HT1080 (cell line): ENCODE measurements at places on chromosomes 5 and 9.

- DNase-seq: no peak
These were observed 13.1 kb upstream of the SERINC5 start for GRCh38 chr5:80268916-80269315.

GRCh38 chr5:18420711-18421110 is 786.5 kb downstream of the TAF11L14 start:
- DNase-seq: no peak

DNA sequence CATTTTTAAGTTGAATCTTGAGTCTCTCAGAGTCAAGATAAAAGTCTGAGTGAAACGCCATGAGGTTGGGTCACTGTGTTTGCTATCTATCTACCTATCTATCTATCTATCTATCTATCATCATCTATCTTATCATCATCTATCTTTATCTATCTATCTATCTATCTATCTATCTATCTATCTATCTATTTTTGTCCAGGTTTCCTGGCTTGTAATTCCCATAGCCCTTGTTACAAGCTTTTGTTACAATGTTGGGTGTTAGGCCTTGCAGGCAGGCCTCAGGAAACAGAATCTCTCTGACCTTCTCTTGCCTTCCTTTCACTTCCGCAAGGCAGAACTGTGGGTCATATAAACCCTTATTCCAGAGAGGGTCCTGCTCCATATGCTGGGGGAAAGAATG is 12.6 kb upstream of the KIAA1958 start:
- DNase-seq: no peak

DNA sequence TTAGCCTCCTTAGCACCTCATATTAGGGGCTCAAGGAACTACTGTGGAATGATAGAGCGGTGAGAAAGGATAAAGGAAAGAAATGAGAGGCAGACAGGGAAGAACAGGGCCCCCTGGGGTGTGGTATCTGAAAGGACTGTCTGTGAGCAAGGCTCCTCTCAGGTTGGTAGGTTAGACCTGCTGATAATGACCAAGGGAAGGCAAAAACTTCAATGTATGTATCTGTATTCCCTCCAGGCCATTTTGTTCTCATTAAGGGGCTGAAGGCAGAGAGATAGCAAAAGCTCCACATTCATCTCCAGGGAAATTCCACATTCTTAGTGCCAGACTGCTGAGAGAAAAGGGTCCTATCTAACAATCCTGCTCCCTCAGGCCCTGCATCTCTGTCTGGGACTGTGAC is 28.6 kb downstream of the TRIM32 start:
- DNase-seq: no peak

DNA sequence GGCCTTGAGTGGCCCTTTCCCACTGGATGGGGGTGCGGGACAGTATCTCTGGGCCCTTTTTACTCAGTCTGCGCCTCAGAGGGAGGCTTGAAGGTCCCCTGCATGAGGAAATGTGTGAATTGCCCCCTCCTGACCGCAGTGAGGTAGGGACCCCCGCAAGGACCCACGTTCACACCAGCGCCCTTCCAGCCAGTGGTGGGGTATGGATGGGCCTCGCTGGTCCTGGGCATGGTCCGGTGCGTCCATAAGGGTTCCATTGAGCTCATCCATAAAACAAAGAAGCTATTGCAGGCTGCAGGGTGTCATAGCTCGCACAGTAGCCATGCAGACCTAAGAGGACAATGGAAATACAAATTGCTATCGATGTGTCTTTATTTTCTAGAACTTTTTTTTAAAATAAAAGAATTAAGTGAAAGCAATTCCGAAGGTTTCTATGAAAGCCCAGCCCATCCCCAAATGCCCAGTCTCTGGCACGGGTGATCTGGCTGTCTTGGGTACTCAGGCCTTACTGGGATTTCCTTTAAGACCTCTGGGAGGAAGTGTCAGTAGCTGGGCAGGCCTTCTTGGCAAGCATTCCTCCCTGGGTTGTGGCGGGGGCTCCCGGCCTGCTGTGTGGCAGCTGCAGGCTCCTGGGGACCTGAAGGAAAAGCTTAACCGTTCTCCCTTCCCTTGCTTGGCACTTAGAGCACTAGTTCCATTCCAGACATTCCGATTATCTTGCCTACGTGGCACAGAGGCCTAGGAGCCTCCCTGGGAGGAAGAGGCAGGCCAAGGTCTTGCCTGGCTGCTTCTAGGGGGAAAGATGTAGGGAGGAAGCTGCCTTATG is 1.5 kb upstream of the SEMA5A start:
- peak; percentile 69 for DNase-seq

GRCh38 chr5:139584137-139584536 is 23.0 kb downstream of the UBE2D2 start:
- no peak for DNase-seq

DNA sequence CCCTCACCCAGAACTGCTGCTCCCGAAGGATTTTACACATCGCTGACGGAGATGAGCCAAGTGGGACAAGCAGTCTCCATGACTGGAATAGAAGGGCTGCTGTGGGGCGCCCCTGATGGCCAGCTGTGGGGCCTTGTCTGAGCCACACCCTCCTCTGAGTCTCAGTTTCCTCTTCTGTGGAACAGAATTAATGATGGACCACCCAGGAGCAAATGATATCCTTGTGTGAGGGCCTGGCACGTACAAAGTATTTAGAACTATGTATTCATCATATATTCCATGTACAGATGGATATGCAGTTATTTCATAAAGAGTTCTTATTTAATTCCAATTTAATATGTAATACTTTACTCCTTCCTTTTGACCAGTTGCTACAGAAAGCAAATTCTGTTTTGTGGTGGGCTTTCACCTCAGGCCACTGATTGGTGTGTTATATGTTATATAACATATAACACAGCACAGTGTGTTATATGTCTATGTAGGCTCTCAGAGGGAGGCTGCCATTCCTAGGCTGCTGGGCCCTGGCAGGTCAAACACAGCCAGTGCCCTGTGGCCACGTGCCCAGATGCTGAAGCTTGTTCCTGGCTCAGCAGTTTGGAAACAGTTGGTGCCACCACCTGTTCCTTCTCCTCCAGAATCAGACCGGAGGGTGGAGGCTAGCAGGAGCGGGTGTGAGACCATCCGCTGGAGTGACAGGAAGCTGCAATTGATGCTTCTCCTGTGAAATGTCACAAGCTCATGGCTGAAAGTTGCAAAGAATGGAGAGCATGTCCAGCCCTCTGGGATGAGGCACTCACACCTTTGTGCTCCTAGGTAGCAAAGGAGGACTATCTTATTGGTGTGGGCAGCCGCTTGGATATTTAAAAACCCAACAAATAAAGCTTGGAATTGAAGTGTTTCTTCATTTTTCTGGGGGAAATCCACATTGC is 4.4 kb upstream of the FGD3 start:
- no peak for DNase-seq

- DNase-seq: no peak
These were observed 69.0 kb downstream of the GAPVD1 start for GRCh38 chr9:125330587-125330986.
